ENCODE measurements at places on chromosomes 7 and 10.
A peak's percentile ranks its signal among the peaks of the same experiment; 100 is the strongest.

- no peak for DNase-seq
Observed at GRCh38 chr7:108222236-108222892, 92.2 kb upstream of the LAMB4 start.

DNA sequence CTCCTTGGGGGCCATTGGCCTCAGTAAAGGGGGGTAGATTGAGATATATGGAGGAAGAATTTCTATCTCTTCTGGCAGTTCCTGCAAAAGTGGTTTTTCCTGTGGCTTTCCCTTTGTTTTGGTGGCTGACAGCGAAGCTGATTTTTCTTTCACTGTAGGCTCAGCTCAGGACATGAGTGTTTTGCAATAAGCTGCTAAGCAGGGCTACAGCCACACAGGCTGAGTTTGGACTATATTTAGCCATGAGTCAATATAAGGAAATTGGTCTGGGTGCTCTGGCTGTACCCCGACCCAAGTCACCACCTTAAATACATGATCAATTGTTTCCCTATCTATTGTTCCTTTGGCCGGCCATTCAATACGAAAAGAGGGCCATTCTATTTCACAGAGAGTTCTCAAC, 212.7 kb upstream of the KCND2 start:
- peak; percentile 4 for DNase-seq

DNA sequence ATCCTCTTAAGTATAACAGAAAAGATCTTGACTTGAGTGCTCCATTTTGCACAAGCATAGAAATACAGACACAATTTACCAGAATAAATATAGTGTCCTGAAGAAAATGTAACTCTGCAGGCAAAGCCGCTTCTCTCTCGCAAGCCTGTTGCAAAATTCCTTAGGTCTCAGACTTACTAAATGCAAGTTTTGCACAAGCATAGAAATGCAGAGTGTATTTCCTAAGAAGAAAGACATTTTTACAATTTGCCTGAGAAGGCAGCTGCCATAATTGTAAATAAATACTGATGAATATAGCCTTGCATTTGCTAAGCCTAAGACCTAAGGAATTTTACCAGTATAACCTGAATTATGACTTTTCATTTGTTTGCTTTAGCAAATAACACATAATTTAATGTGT, 67.1 kb downstream of the AGMO start:
- no peak for DNase-seq

DNA sequence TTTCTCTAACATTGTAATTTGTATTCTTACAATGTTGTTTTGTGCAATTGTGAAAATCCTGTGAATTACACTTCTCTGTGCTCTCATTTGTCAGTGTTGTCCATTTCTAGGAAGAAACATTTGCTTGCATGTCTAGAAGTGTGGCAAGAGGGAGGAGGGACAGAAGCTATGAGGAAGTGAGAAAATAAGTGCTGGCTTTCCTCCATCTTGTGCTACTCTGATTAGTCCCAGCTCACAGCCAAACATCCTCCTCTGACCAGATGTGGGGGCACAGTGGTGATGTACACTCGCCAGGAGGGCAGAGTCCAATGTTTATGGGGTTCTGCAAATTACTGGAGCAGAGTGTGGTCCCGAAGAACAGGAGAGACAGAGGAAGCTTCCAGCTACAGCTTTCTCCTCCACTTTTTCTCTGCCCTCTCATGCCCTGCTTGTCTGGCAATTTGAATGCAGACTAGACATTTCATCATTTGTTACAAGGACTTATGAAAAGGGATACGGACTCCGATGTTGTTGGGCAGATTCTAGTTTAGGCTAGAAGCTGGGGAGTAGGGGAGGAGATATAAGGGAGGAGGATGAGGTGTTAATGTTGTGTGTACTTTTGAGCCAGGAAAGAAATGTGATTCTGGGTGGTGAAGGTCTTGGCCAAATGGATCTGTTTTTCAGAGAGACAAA, 131.0 kb upstream of the C1GALT1 start:
- DNase-seq = peak; percentile 8

DNA sequence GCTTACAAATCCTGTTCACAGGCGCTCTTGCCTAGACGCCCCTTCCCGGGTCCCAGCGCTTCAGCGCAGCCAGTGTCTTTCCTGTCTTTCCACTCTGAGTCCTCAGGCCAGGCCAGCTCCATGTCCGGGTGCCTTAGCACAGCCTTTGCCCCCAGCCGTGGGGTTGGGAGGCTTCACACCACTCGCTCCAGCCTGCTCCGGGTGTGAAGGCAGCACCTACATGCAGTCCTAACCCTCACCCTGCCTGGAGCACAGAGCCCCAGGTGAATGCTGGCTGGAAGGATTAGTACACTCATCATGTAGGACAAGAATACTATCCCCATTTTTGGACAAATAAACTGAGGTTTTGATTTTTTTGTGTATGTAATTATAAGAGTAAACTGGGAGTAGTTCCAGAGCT, 81.7 kb upstream of the TMEM72 start:
- no peak for DNase-seq
